ENCODE measurements at places on chromosomes 4 and X.

GRCh38 chr4:41319553-41319952, 62.8 kb downstream of the UCHL1 start:
- no peak for DNase-seq

GRCh38 chr4:87005690-87006425, 71.0 kb downstream of the AFF1 start:
- DNase-seq, result peak; percentile 44

DNA sequence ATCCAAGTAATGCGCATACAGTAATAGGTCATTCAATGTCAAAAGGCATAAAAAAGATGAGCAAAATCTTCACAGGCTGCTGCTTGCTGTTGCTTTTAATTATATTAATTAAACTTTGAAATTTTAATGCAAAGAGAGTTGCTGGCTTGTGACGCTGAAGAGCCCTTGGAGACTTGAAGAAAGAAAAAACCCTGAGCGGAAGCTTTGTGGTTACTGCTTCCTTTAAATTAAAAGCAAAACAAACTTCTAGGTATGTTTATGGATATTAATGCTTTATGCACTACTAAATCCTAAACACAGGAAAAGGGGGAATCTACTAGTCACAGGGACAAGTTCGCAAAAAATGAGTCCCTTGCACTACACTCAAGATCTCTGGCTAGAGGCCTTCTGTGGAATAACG, 166.7 kb downstream of the ANTXR2 start:
- no peak for DNase-seq

DNA sequence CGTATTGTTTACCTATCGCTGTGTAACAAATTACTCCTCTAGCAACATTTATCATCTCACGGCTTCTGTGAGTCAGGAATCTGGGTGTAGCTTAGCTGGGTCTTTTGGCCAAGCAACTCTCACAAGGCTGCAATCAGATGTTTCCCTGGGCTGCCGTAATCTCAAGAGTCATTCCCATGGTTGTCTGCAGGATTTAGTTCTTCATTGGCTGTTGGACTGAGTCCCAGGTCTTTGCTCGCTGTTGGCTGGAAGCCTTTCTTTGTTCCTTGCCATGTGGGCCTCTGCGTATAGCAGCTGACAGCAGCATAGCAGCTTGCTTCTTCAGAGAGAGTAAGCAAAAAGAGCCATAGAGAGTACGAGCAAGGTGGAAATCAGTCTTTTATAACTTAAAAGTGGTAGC, 16.8 kb downstream of the POLR2B start:
- DNase-seq, result peak; percentile 98

GRCh38 chr4:796206-796605, 29.7 kb downstream of the CPLX1 start:
- DNase-seq, result no peak

DNA sequence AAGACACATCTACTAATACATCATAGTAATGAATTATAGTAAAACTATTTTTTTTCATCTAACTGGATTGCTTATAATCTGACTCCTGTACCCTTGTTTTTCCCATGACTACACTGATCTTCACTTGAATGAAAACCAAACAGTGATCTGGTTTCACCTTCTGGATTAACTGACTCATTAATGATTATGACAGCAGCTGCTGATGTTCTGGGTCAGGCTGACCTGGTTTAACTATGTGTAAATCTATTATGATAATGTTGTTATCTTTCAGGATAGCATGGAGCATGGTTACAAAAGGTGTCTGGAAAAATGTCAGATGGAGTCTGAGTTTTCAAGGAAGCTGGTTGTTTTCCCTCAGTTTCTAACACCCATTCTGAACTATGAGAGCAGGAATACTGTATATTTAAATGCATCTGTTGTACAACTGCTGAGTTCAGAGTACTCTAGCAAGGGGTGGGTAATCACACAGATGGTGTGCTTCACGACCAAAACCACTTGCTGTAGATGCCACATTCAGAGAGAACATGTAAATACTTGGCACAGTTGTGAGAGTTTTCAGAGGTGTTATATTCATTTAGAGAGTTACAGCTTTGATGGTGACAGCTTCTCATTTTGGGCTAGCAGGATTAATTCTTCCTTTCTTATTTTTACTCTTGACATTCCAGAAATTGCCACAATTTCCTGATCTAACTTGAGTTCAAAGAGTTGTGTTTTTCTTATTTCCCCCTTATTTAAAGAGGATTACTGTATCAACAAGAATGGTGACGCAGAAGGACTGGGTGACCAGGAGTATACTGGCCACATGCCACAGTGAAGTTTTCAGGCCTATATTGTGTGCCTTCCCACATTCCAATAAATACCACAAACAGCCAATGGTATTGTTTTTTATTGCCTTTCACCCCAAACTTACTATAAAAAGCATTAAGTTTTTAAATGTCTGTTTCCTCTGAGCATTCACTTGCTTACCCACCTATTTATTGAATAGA, 249.7 kb upstream of the TET2 start:
- DNase-seq, result no peak

GRCh38 chrX:11363069-11363594, 69.9 kb downstream of the AMELX start:
- no peak for DNase-seq
